ENCODE measurements at places on chromosomes 2 and 18. TPM values are rescaled to one million over a fixed set of nuclear protein-coding genes. Genes with fewer than 3 reads are reported as not detected.

GRCh38 chr18:35122586-35123224 is 81.5 kb downstream of the MAPRE2 start:
- DNase-seq = no peak

DNA sequence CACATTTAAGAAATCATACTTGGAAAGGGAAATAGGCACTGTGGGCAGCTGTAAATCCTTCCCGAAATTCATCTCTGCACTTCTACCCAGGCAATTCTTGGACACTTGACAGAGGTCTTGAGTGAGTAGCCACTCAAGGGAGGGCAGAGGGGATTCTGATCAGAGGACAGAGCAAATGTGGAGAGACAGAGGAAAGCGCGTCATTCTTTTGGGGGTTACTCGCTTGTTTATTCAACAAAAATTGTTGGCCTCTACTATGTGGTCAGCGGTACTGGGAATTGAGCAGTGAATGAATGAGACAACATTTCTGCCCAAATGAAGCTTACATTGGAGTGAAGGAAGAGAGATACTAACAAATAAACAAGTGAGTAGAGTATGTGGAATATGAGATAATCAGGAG is 41.4 kb upstream of the YES1 start:
- no peak for DNase-seq

DNA sequence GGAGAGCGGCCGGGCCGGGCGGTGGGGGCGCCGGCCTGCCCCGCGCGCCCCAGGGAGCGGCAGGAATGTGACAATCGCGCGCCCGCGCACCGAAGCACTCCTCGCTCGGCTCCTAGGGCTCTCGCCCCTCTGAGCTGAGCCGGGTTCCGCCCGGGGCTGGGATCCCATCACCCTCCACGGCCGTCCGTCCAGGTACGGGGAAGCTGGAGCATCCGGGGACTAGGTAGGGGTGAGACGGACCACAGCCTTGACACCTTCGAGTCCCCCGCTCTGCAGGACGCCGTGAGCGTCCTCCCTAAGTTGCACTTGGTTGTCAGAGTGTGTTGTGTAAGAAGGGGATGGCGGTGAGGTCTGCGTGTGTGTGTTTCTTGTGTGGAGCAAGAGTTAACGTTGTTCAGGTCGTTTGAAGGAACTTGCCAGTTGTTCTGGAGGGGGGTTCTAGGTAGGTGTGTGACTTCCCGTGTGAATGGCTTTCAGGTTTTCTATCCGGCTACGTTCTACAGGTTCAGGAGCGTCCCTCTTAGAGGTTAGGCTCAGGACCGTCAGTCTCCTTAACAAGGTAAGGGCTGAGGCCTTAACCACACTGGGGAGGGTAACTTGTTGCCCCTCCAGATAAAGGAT is 393 bp downstream of the IL1R1 start:
- peak; percentile 77 for DNase-seq

DNA sequence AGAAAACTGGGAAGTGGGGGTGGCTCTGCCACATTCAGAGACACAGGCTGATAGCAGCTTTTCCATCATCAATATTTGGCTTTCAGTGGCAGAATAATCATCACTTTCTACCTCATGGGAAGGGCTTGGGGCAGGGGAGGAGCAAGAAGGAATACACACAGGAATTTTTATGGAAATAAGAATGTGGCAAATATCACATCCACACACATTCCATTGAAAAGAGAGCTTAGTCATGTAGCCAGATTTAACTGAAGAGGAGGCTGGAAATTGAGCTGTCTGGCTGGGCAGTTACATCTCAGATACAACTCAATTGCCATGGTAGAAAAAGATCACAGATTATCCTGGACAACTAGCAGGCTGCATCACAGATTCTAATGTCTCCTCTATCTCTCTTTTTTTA is 1474.0 kb upstream of the ACVR2A start:
- no peak for DNase-seq

- no peak for DNase-seq
These were observed 590.2 kb downstream of the ARHGAP15 start for GRCh38 chr2:143719406-143719805.

SPATA3 gene
- not detected for total RNA-seq

FAM110C gene
- 4.0 TPM for total RNA-seq
